H1 (cell line): ENCODE measurements at places on chromosomes 3 and 15.

- DNase-seq = no peak
Measured at GRCh38 chr3:28615971-28616370, 267.3 kb upstream of the AZI2 start.

DNA sequence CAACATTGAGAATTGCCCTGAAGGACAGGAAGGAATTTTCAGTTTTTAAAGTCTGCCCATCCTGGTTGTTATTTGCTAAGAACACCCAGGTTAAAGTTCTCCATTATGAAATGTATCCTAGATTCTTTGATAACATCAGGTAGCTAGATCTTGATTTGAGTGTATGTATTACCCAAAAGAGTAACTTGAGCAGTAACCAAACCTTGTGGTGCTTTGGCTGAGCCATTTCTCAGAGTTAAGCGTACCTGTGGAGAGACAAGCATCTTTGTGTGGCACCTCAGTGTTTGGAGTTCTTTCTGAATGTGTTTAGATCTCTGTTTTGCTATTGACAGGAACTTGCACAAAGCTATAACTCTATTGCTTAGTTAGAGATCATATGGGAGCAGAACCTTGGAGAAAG lies 20.4 kb downstream of the CEP97 start:
- DNase-seq = no peak

GRCh38 chr15:76195506-76196268 lies 115.6 kb downstream of the ETFA start:
- DNase-seq = no peak

GRCh38 chr15:75924576-75924975 lies 20.9 kb downstream of the FBXO22 start:
- DNase-seq = no peak

- DNase-seq = no peak
Measured at GRCh38 chr3:197520311-197521276, 35.2 kb downstream of the BDH1 start.

DNA sequence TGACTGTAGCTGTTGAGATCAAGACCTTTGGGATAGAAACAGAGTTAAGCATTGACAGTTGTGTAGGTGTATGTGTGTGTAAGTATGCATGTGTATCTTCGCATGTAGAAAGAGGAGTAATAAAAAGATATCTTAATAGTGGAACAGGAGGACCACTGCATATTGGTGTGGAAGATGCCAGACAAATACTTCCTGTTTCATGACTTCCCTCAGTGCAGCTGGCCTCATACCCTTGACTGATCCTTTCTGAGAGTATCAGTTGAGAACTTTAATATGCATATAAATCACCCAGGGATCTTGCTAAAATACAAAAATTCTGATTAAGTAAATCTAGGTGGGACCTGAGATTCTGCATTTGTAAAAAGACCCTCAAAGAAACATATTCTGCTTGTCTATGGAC lies 8.5 kb upstream of the ZBED2 start:
- DNase-seq = no peak

DNA sequence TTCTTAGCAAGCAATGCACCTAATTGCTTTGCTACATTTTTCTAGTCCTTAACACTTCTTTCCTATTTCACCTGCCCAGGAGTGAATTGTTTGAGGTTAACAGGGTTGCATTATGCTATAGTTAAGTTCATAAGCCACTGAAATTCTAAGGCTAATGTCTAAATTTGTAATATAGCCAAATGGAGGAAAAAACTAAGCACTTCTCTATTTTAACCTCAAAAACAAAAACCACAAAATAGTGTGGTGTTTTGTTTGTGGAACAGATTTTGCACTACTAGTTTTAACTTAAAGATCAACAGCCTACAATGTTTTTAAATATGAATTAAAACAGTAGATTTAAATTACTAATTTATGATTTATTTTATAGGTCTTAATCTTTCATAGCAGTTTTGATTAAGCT lies 5.5 kb downstream of the ATOSA start:
- DNase-seq = no peak

DNA sequence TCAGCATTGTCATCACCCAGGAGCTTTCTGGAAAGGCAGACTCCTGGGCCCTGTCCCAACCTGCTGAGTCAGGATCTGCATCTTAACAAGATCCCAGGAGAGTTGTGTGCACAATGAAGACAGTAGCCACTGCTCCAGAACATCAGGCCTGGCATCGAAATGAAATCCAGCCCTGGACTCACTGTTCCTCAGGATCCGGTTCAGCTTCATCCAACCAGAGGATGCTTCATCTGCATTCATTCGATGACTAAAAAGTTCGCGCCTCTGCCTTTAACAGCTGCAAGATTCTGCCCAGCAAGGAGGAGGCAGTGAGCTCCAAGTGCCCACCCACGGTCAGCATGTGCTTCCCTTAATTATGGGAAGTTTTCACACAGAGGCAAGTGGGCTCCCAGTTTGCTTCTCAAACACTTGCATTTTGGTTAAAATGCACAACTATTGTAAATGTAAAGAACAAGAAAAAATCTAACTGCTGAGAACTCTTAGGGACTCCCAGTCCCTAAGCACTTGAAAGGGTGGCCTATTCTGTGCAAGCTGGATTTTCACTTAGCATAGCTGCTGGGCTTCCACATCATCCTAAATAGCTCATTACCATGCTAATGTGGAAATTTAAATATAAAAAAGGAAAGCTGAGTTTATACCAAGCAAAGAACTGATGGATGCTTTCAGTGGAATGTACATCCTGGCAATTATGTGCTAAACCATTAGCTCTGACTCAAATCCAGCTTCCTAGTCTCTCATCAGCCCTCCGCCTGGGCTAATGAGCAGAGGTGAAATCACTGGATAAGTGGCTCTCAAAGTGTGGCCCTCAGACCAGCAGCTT lies 25.5 kb upstream of the ESYT3 start:
- no peak for DNase-seq

DNA sequence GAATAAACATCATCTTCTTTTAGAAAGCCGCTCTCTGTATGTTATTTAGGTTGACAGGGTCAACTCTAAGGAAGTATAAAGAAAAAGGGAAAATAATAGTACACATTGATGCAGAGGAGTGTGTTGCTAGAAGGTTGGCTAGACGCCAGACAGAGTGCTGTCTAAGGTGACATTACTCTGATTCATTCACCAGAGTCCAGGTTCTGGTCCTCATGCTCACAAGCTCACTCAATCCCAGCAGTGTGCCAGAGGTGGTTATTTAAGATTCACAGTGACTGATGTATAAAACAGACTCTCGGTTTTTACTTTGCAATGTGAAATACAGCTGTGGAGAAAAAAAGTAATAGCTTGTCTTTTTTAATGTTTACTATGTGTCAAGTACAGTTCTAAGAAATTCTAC lies 1.7 kb downstream of the CFAP44 start:
- DNase-seq = no peak

DNA sequence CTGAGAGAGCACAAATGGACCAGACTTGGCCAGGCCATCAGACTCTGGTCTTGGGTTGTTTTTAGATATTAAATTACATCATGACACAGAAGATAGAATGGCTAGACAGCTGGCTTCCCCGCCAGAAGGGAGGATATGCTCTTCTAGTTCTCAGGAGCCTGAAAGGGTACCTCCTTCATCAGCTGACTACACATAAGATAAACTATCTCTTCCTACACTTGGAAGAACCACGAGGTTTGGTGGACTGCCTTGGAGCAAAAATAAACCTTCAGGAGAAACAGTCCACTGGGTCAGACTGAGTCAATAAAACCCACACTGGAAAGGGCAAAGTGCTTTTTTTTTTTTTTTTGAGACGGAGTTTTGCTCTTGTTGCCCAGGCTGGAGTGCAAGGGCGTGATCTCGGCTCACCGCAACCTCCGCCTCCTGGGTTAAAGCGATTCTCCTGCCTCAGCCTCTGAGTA lies 26.3 kb upstream of the DYNC1LI1 start:
- no peak for DNase-seq

GRCh38 chr3:190646996-190647395 lies 133.1 kb downstream of the IL1RAP start:
- no peak for DNase-seq

- DNase-seq = no peak
Measured at GRCh38 chr3:99875581-99875928, 57.9 kb downstream of the CMSS1 start.

DNA sequence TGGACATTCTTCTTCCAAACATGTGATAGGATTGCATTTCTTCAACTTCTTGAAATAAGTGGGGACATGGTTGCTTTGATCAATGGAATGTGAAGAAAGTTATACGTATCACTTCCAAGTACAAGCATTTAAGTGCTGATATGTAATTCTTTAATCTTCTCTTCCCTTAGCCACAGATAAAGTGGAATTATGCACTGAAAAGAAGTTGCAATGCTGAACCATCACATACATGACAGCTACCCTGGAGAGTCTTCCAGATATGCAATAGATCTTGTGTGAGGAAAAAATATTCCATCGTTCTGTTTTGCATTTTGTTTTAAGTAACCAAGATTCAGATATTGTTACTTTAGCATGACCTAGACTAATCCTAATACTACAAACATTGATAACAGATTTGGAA lies 674.3 kb downstream of the NSUN3 start:
- DNase-seq = no peak

- DNase-seq = peak; percentile 58
Measured at GRCh38 chr15:89346516-89347231, 12.1 kb upstream of the POLG start.

- no peak for DNase-seq
Measured at GRCh38 chr3:178060407-178060806, 475.8 kb upstream of the KCNMB2 start.

GRCh38 chr15:40836020-40836419 lies 7.5 kb upstream of the PPP1R14D start:
- no peak for DNase-seq

GRCh38 chr3:108190346-108190745 lies 31.9 kb downstream of the IFT57 start:
- no peak for DNase-seq

DNA sequence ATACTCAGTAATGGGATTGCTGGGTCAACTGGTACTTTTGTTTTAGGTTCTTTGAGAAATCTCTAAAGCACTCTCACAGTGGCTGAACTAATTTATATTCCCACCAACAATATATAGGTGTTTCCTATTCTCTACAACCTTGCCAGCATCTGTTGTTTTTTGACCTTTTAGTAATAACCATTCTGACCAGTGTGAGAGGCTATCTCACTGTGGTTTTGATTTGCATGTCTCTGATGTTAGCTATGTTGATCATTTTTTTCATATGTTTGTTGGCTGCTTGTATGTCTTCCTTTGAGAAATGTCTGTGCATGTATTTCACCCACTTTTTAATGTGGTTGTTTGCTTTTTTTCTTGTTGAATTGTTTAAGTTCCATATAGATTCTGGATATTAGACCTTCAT lies 98.2 kb upstream of the DCBLD2 start:
- no peak for DNase-seq

GRCh38 chr3:71101626-71102025 lies 481.9 kb downstream of the FOXP1 start:
- DNase-seq = no peak

DNA sequence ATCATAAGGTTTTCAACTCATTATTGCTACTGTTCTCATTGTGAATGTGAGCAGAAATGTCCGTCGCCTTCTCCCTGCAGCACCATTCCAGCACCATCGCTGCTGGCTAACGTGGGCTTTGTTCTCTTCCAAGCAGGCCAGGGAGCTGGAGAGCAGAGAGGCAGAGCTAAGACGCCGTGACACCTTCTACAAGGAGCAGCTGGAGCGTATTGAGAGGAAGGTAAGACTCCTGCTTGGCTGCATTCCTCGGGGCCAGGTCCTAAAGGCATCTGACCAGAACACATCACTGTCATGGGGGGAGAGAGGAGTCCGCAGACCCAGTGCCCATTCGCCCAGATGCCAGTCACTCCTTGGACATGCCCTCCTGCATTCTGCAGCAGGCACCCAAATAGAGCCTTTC lies 130.4 kb upstream of the PLXNA1 start:
- DNase-seq = no peak

DNA sequence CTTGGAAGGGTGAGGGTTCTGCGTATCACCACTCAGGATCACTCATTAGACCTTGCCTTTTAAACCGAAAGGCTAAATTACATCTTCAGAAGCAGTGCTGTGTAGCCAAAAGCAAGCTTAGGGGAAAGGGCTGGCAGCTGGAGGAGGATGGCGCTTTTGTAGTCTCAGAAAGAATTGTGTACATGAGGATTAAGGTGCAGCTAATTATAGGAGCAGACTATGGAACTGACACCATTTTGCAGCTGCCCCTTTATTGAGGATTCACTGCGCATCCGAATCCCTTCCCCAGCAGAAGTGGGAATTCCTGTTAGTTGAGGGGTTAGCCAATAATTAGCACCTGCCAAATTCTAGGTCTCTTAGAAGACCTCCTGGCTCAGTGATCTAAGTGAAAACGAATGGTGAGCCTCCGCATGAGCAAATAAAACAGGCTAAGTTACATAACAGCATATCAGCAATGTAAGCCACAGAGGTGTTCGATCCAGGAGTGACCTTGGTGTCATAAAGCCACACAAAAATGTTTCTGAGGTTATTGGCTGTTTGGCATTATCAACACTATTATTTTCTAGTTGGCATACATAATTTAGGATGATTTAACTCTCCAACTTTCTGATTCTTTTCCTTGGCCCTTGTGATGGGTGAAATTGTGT lies 42.6 kb upstream of the SEMA6D start:
- no peak for DNase-seq

DNA sequence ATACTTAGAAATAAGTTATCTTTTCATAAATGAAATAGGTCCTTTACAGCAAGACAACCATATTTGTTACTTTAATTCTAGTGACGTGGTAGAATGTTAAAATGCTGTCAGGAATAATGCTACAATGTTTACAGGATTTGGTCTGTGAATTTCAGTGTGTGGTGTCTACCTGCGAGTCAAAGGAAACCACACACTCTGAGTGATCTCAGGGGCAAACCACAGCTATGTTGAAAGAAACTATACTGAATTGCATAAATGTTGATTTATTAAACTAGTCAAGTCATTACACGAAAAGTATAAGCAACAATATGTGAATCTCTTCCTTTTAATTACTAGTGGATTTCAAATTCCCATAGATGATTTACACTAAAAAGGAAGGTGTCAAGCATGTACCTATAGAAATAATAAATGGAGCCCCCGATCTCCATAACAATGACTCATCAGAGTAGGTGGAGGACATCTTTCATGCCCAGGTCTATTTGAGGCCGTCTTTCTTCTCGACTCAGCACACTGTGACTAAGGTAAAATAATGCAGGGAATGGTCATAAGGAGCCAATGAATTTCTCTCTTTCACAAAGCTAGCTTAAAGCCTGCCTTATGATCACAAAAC lies 463.0 kb downstream of the ERC2 start:
- DNase-seq = no peak
